ENCODE measurements at places on chromosomes 12 and 14.
A peak's percentile ranks its signal among the peaks of the same experiment; 100 is the strongest.

DNA sequence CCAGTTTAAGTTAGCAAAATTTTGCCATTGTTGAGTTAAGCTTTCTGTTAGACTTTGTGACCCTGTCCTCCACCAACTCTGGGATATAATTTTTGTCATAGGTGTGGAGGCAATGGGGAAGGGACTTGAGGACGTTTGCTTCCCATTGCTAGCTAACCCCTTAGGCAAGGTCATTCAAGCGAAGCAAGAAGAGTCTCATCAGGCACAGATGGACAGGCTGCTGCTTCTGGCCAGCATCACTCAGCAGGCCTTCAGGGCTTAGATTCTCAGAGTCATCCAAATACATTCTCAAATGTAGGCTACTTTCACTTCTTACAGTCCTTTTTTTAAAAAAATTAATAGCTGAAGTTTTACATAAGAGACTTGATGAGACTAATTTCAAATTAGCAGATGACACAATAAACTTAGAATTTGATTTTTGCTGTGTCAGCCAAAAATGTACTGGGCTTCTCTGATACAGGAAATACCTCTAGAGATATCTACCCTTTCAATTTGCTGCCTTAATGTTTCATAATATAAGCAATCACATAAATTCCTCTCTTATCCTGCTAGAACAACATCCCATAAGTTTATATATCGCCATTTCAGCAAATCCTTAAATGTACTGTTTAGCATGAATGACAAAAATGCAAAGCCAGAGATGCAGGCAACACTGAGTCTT is 875.2 kb downstream of the FLRT2 start:
- DNase-seq = peak; percentile 47

DNA sequence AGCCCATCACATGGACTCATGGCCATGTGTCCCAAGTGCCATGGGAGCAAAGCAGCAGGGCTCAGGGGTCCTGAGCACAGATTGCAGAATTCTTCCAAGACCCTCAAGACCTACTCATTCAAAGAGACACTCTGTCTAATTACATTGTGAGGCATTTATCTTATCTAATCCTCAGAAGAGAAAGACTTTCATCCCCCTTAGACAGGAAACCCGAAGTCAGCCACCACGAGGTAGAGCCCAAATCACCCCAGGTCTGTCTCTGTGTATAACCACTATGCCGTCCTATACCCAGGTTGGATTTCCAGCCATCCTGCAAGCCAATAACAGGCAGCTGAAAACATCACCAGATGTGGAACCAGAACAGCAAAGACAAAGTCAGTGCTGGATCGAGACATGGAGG is 8.9 kb upstream of the BCL11B start:
- no peak for DNase-seq

DNA sequence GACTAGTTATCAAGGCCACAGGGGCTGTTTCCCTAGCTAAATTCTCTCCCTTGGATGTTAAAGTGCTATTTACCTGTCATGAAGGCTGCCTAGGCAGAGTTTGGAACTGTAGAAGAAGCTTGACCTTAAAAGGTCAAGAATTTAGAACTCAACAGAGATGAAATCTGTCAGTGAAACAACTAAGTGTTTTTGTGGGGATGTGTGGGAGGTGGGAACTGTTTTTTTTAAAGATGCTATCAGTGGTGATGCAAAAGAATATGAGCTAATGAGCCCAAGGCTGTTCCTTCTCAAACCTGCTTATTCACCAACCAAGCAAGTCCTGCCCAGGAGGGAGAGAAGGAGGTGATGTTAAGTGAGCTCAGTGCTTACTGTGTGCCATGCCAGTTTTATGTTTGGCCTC is 40.8 kb upstream of the POC1B start:
- peak; percentile 40 for DNase-seq

DNA sequence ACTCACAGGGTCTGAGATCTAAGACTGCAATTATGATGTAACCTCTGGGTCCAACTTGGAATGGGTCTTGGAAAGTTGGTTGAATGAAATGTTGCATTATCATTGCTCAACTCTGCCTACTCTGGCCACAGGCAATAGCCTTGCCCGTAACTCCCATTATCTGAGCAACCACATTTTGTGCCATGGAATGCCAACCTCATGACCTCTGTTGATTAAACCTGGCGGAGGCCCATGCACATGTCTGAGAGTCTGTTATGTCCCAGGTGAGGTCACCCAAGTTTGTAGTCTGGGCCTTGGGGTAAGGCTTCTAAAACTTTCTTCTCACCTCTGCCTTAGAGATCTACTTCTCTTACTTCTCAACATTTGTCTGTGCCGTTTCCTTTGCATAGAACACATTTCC is 140.9 kb downstream of the TBX5 start:
- no peak for DNase-seq
